ENCODE measurements at places on chromosomes 11 and 22.

- DNase-seq: no peak
Measured at GRCh38 chr11:89201138-89201537, 23.5 kb downstream of the TYR start.

GRCh38 chr11:14587258-14587657 lies 56.3 kb upstream of the PDE3B start:
- peak; percentile 59 for DNase-seq

GRCh38 chr11:71151561-71151960 lies 100.8 kb downstream of the SHANK2 start:
- DNase-seq: no peak

GRCh38 chr22:47607486-47607885 lies 845.0 kb downstream of the TBC1D22A start:
- no peak for DNase-seq

GRCh38 chr11:57311109-57311936 lies 13.4 kb downstream of the TNKS1BP1 start:
- DNase-seq: peak; percentile 61

GRCh38 chr11:93741882-93742226 lies 382 bp downstream of the C11orf54 start:
- peak; percentile 68 for DNase-seq

GRCh38 chr11:111835665-111836064 lies 35.7 kb downstream of the ALG9 start:
- no peak for DNase-seq

GRCh38 chr11:64358907-64359711 lies at the start of gene RPS6KA4:
Gene RPS6KA4, plus strand, starts transcription at chr11:64359162. Its CDS starts 74 bp downstream, at chr11:64359236.
- DNase-seq: peak; percentile 53

GRCh38 chr11:92306966-92307510 lies 82.4 kb downstream of the FAT3 start:
- no peak for DNase-seq

- DNase-seq: no peak
Measured at GRCh38 chr11:73559743-73560142, 38.2 kb downstream of the FAM168A start.

- peak; percentile 42 for DNase-seq
Measured at GRCh38 chr11:33742249-33742851, 6.1 kb upstream of the CD59 start.

GRCh38 chr11:128575961-128576350 lies 11.4 kb downstream of the ETS1 start:
- DNase-seq: no peak

- no peak for DNase-seq
Measured at GRCh38 chr11:69180726-69181125, 25.0 kb downstream of the SMIM38 start.

DNA sequence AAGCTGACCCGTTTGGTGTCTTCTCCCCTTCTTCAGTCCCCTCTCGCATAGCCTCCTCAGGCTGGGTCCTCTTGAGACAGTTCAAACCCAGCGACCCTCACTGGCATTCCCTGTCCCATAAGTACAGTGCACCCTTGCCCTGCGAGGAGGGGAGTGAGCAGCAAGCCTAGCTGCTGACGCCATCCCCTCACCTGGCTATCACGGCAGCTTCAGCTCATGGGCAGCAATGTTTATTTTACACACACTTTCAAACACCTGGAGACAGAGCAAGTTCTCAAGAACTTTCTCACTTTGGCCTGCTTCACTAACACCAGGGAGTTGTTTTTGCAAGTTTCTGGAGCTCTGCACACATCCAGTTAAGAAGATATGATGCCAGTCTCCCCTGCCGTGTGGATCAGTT lies 189.6 kb upstream of the E2F8 start:
- no peak for DNase-seq

- no peak for DNase-seq
Measured at GRCh38 chr22:37701141-37701786, 4.4 kb downstream of the TRIOBP start.

GRCh38 chr22:17779286-17780115 lies 5.2 kb upstream of the BID start:
- DNase-seq: no peak

DNA sequence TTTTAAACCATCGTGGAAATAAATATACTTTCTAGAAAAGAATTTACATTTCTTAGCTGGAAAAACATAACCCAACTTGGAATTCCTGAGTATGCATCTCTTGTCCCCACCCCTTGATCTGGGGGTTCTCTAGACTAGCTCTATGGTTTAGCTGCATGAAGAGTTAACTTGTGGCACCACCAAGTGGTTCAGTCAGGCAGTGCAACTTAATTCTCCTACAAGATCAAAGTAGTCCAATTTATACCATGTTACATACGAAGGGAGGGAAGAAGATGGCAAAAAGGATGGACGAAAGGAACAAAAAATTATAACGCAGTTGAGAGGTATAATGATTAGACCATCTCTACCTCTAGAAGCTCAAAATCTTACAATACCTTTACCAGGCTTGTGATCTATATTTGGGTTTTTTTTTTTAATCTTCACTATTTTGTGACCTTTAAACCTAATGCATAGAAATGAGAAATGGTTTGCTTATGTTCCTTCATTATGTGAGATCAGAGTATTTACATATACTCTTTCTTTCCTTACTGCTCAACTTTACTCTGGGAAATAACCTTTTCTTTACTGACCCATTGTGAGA lies 28.5 kb upstream of the ALKBH3 start:
- DNase-seq: peak; percentile 86

DNA sequence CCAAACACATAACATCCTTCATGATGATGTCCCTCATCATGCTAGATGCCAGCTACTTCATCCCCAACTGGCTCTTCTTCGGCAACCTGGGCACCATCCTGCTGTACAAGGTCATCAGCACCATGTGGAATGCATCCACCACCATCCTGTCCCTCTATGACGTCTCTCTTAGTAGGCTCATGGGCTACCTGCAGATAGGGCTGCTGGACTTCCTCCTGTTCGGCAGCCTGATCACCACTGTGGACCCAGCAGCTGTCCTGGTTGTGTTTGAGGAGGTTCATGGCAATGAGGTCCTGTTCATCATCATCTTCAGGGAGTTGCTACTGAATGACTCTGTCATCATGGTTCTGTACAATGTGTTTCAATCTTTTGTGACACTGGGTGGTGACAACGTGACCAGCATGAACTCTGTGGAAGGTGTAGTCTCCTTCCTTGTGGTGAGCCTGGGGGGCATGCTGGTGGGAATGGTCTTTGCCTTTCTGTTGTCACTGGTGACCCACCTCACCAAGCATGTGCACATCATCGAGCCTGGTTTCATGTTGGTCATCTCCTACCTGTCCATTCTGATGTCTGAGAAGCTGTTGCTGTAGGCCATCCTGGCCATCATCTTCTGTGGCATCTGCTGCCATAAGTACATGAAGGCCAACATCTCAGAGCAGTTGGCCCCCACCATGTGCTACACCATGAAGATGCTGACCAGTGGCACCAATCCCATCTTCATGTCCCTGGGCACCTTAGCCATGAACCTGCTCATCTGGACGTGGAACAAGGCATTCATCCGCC lies 120.7 kb upstream of the SERPIND1 start:
- DNase-seq: no peak

GRCh38 chr11:70397336-70397982 lies 870 bp upstream of the CTTN start:
- no peak for DNase-seq

DNA sequence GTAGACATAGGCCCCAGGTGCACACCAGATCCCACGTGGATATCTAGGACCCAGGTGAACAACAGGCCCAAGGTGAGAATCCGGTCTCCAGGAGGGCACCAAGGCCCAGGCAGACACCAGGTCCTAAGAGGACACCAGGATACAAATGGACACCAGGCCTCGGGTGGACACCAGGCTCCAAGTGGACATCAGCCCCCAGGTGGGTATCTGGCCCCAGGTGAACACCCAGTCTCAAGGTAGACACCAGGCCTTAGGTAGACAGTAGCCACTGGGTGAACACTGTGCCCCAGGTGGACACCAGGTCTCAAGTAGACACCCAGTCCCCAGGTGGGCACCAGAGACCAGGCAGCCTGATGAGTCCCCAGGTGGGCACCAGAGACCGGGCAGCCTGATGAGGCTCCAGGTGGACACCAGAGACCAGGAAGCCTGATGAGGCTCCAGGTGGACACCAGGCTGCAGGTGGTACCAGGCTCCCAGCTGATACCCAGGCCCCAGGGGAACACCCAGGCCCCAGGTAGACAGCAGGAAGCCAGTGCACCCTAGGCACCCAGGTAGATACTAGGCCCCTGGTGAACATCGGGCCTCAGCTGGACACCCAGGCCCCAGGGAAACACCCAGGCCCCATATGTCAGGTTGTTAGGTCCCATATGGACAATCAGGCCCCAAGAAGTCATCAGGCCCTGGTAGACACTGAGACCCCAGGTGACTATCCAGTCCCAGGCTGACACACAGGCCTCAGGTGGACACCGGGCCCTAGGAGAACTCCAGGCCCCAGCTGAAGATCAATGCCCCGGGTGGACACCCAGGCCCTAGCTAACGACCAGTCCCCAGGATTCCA lies 55.1 kb upstream of the SEPTIN5 start:
- DNase-seq: no peak

GRCh38 chr11:70054004-70054403 lies 24.1 kb upstream of the ANO1 start:
- no peak for DNase-seq

DNA sequence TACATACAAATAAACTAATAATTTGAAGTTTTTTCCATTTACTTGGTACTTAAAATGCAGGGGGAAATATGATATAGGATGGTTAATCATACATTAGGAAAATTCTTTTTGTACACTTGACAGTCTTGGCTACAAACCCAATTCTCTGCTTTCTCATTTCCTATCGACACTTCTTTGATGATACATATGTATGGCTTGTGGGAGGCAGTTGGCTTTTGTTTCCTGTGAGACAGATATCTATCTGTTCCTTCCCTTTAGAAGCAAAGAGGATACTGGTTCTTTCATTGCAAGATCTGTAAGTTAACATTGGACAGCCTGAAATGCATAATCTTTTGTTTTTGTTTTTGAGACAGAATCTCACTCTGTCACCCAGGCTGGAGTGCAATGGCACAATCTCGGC lies 47.9 kb upstream of the ADORA2A start:
- no peak for DNase-seq

DNA sequence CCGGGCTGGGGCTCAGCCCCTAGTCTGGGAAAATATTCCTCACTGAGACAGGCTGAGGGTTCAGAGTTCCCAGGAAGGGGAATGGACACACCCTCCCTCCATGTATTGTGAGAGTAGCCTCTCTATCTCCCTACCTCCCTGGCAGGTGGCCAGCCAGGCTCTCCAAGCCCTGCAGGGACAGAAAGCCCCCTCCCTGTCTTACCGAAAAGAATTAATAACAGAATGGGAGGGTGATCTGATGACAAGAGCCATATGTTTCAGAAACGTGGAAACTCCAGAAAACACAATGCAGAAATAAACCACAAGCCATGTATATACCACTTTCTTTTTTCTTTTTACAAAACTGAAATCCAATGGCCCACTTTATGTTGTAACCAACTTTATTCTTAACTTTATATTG lies 140.0 kb downstream of the CHST1 start:
- DNase-seq: no peak

DNA sequence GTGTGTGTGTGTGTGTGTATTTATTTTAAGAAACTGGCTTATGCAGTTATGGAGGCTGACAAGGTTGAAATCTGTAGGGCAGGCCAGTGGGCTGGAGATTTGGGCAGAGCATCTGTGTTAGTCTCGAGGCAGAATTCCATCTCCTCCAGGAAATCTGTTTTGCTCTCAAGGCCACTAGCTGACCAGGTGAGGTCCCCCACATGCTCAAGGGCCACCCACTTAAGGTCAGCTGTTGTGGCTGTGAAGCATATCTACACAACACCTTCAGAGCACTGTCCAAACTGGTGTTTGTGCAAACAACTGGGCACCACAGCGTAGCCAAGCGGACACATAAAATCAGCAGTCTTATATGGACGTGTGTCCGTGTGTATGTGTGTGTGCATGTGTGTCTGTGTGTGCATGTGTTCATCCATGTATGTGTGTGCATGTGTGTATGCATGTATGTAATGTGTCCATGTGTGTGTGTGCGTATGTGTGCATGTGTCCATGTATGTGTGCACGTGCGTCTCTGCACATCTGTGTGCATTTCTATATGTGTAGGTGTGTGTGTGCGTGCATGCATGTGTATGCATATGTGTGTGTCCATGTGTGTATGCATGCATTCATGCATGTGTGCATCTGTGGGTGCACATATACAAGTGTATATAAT lies 400.9 kb downstream of the BRD1 start:
- DNase-seq: no peak

DNA sequence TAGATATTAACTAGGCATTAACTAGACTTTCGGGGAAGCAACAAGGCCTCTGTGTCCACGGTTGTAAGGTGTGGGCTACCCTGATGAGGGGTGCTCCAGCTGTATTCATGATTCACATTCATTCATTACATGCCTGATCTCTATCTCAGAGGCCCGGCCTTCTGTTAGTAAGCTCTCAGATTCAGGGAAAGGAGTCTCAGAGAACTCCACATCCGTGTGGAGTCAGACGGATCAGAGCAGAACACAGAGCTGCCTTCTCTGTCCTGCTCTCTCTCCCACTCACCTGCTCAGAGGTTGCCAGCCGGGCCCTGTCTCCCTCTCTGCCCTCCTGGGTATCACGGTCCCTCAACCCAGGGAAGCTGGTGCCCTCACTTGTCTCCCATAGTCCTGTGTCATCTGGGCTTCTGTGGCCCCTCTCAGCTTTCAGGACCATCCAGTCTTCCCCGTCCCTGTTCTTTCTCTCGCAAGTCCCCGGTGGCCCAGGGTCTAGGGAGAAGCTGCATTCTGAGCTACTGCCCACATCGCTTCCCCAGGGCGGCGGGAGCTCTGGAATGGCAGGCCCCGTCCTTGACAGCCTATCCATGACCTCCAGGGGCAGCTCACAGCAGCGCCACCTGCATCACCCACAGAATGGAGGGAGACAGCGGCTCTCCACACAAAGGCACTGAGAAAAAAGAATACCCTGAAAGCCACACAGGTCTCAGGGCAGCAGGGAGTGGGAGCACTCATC lies 4.3 kb downstream of the TP53AIP1 start:
- no peak for DNase-seq

DNA sequence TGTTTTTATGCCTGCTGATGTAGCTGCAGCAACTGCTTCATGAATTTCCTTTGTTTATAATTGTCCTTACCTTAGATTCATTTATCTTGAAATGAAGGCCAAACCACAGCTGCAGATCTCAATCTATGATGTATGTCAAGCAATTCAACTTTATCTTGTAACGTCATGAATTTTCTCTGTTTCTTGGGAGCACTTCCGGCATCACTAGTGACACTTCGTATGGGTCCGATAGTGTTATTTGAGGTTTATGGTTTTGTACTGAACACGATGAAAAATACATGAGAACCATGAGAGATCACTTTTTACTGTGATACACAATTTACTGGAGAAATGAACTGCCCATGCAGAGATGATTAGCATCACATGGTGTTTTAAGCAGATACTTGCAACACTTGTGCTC lies 98.5 kb downstream of the CSTPP1 start:
- DNase-seq: no peak

- no peak for DNase-seq
Measured at GRCh38 chr22:19845054-19845722, 9.5 kb downstream of the GNB1L start.

- no peak for DNase-seq
Measured at GRCh38 chr11:2709429-2709828, 9.6 kb upstream of the KCNQ1OT1 start.
